ENCODE measurements at places on chromosomes 4 and X.

GRCh38 chr4:187798385-187798784 lies 197.2 kb upstream of the ZFP42 start:
- no peak for DNase-seq

- DNase-seq = no peak
Measured at GRCh38 chrX:17075004-17075403, 128.5 kb downstream of the REPS2 start.

DNA sequence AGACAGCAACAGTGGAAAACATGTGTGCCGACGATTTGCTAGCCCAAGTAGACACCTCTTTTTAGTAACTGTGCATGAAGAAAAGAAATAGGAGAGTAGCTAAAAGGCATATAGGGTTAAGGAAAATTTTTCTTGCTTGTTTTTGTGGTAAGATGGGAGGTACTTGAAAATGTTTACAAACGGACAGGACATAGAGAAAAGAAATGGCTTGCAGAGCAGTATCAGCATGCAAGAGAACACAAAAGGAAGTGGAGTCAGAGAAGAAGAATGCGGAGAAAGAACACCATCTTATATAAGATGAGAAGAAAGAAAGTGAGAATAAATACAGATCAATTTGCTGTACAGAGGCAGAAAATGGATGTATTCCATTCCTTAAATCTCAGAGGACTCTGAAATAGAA lies 263.7 kb upstream of the ETNPPL start:
- no peak for DNase-seq

GRCh38 chrX:70672326-70672725 lies 227.7 kb downstream of the DLG3 start:
- DNase-seq = no peak

DNA sequence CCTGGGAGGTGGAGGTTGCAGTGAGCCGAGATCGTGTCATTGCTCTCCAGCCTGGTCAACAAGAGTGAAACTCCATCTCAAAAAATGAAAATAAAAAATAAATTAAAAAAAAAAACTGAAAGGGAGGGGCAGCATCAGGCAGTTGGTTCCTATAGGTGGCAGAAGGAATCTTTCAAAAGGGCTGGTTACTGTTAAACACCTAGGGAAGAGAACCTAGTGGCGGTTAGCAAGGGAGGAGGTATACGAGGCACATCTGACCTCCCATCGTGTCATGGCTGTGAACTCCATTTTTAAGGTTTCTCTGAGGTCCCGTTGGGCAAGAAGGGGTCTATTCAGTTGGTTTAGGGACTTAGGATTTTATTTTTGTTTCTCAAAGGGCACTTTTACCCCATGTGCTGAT lies 150.1 kb downstream of the SLC7A11 start:
- no peak for DNase-seq

DNA sequence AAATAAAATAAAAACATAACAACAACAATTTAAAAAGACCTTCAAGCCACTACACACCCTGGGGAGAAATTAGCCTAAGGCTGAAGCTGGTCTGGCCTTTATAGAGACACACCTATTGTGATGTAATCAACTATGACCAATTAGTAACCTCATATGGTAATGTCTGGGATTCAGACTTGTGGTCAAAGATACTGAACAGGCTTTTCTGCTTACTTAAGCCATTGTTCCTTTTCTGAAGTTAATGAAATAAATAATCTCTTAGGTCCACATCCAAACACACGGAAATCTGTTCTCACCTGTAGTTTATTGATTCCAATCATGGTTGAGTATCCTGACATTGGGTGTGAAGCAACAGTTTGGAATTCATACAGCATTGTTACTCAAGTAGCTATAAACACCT lies 152.5 kb downstream of the PLS3 start:
- DNase-seq = no peak

DNA sequence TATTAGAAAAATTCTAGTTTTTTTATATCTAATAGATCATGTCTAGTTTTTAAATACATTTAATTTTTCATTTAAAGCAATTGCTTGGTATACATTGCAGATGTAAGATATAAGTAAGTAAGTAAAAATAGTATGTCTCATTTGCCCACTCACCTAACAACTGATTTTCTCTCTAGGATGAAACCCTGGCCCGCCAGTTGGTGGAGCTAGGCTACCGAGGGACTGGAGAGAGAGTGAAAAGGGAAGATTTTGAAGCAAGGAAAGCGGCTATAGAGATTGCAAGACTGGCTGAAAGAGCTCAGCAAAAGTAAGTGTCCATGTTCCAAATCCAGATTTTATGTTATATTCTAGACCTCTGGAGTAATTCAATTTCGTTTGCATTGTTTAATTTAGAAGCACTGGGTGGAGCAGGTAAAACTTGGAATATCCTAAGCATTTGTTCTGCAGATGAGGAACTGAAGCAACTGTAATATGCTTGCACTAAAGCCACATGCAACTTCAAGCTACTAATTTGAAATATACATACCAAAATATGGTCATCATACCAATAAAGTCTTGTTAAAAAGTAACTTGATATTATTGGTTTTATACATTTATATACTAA lies 27.1 kb downstream of the CFAP299 start:
- DNase-seq = no peak

- no peak for DNase-seq
Measured at GRCh38 chrX:15207994-15208393, 61.9 kb downstream of the ASB9 start.

All from GM06990 (cell line).